ENCODE measurements at places on chromosomes 7 and 10.

DNA sequence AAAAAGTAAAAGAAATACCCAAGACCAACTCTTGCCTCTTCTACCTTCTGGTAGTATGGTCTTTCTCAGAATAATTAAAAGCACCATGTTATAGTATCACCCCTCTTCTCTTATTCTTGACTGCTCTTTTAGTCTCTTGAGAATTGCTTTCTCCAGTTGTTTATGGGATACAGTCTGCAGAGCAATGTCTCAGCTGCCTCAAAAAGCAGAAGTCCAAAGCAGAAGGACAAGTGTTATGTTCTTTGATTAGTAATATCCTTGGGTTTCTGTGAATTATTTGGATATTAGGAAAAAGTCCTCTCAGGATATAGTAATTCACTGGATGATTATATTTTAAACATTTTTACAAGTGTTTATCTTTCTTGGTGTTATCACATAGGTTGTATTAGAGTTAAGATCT, 7.4 kb downstream of the TAS2R41 start:
- no peak for DNase-seq

- no peak for DNase-seq
Observed at GRCh38 chr10:72026278-72027111, 61.9 kb downstream of the SPOCK2 start.

DNA sequence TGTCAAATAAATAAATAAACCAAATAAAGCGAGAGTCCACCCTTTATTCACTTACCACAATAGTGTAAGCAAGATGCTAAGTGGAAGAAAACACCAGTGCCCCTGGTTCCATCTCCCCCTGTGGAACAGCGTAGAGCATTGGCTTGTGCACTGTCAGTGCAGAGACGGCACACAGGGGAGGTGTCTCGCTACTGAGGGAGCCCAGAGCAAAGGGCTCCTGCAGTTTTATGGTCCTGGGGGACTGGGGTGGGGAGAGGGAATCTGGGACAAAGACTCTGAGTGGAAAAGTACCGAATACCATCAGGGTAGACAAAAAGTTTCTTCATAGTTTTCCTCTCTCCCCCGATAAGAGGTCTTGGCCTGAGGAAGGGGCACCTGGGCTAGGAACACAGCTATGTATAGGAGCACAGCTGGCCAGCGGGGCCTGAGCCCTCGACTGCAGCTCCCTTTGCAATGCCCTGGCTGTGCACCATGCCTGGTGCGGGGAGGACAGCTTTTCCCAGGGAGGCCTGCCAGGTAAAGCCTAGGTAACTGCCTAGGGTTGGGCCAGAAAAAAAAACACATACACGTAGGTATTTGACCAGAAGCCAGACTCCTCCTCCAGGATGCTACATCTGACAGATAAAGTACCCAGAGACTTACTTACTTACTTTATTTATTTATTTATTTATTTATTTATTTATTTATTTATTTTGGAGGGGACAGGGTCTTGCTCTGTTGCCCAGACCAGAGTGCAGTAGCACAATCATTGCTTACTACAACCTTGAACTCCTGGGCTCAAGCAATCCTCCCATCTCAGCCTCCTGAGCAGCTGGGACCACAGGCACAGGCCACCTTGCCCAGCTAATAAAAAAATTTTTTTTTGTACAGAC, 88.8 kb upstream of the KIF5B start:
- no peak for DNase-seq

DNA sequence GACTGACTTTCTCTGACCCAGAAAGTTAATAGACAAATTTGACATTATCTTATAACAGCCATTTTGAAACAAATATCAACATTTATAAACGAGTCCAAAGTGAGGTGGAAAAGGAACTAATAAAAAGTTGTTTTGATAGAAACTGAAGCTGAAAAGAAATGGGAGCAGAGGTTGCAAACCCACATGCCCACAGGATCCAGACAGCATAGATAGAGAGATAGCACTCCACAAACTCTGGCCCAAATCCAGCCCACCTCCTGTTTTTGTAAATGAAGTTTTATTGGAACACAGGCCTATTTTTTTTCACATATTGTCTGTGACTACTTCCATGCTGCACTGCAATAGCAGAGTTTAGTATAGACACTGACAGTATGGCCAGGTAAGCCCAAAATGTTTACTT, 171.9 kb downstream of the PRKG1 start:
- DNase-seq: no peak

GRCh38 chr10:17820943-17821342, 11.8 kb downstream of the MRC1 start:
- no peak for DNase-seq

DNA sequence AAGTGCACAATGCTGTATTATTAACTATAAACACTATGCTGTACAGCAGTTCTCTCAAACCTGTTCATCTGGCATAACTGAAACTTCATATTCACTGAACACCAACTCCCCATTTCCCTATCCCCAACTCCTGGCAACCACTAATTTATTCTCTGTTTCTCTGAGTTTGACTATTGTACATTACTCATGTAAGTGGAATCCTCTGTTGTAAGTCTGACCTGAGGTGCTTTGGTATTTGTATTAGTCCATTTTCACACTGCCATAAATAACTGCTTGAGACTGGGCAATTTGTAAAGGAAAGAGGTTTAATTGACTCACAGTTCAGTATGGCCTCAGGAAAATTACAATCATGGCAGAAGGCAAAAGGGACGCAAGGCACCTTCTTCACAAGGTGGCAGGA, 266.3 kb downstream of the PPP1R3A start:
- no peak for DNase-seq
